Stimulated activated CD8-positive, alpha-beta memory T cell treated with anti-CD3 and anti-CD28 coated beads, Interleukin-12 subunit alpha, Interleukin-12 subunit beta, amount 100 ng/mL, for 4 hours (primary cell): ENCODE measurements at places on chromosomes 12 and 14.

GRCh38 chr12:2198542-2198941 lies 145.8 kb downstream of the CACNA1C start:
- DNase-seq = no peak

- DNase-seq = no peak
These were observed 184.8 kb upstream of the RTL1 start for GRCh38 chr14:101088395-101088667.

DNA sequence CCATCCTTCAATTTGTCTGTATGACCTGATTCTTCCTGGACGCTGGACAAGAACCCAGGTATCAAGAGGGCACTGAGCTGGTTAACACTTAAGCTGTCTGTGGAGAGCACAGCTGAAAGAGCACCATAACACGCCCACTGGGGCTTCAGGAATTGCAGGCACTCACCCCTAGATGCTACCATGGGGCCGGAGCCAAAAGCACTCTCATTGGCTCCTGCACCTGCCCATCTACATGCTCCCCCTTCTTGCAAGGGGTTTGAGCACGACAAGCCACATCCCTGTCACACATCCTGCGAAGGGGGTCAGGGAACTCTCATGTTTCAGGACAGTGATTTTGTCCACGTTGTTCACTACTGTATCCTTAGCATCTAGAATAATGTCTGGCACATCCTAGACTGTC lies 35.1 kb upstream of the TBC1D15 start:
- no peak for DNase-seq

DNA sequence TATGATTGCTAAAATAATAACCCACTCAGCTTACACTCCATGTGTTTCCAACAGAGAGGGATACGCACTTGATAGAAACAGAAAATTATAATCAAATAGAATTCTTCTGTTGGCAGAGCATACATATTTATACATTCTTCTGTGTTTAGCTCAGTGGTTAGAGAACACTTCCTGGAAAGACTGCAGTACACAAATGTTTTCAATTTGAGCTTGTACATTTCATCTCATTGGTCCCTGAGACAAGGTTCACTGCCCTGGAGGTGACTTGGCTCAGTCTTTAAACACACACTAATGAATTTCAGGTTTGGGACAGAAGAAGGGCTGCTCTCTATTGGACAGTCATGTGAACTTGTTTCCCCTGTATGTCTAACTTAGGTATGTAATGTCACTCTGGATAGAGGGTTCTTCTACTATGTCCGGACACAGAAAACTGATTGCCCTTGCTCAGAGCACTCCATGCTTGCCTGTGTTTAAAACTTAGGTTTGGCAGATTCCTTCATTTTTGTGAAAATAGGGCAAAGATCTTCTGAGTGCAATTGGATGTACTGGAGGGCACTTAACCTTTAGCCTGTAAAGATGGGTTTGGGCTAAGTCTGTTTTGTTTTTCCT lies 22.9 kb downstream of the PROX2 start:
- DNase-seq = no peak

GRCh38 chr12:3480764-3481163 lies 10.2 kb upstream of the PRMT8 start:
- DNase-seq = no peak

DNA sequence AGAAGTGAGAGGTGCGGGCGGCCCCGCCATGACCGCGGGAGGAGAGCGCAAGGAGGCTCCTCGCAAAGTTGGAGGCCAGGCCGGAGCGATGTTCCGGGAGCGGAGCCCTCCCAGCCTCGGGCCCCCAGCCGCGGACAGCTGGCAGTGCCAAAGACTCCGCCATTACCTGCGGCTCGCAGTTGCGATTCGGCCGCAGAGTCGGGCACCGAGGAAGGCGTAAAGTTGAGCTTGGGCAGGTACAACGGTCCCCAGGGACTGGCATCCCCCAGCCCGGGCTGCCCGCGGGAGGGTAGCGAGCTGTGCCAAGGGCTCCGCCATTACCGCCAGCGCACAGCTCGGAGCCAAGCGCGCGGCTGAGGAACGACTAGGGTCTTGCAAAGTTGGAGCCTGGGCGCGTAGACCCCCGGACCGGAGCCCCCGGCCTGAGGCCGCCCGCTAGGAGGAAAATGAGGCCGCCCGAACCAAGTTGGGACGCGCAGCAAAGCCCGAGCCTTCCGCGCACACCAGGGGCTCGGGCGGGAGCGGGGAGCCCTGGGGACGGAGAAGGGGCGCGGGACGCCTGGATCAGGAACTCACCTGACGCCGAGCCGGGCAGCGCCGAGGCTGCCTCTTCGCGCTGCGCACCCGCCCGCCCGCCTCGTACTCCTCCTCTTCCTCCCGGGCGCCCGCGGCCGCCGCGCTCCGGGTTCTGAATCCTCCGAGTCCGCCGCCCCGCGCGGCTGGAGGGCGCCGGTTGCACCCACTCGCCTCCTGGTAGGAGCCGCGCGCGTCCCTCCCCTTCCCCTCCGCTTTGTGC lies 677 bp downstream of the NOS1 start:
- no peak for DNase-seq

DNA sequence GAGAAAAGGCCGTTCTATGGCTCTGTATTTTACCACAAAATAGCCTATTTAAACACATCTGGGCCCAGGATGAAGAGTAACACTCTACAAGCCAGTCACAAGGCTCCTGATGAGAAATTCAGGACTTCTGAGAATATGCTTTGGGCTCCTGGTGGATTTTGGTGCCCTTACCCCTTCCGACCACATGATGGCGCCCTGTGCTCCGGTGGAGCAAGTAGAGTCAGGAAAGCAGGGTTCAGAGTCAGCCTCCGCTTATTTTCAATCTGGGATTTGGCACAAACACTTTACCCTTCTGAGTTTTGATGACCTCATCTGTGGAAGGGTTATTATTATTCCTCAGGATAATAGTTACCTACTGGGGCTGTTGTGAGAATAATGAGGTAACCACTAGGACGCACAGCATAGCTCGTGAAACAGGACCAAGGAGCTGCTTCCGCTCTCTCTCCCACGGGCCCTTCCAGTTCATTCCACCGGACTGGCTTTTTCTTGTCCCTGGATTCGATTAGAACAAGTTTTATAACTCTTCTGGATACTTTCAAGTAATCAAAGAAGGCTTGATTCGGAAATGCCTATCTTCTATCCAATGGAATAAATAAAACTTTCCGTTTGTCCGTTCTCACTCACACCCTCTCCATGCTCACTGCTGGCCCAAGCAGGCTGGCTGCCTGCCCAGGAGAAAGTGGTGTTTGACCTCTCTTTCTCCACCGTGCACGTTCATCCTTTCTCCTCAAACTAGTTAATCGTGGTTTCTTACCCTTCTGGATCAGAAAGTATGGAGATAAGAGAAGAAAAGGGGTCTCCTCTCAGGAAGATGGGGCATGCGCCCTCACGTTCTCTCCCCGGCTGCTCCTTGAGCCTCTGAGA lies 104.6 kb downstream of the GALC start:
- no peak for DNase-seq

- DNase-seq = no peak
These were observed 1.9 kb upstream of the DHRS4 start for GRCh38 chr14:23951590-23952201.

DNA sequence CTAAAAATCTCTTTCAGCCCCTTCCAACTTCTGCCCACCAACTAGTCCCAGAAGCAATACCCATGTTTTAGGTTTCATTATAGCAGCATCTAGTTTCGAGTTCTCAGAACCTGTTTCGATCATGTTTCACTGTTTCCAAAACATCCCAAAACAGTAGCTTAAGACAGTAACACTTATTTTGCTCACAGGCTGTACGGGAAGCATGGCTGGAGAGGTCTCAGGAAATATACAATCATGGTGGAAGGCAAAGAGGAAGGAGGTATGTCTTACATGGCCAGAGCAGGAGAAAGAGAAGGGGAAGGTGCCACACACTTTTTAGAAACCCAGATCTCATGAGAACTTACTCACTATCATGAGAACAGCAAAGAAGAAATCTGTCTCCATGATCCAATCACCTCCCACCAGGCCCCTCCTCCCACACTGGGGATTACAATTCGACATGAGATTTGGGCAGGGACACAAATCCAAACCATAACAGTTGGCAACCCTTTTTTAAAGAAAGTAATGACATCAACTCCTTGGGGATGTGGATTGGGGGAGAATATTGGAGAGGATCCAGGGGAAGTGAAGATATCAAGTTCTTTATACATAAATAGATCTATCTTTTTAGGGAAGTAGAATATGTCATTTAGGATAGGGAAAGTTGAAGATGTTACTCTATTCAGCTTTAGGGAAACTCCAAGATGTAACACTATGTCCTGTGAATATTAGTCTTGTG lies 269.9 kb upstream of the PLEKHG7 start:
- no peak for DNase-seq

- no peak for DNase-seq
These were observed 22.8 kb downstream of the PIGH start for GRCh38 chr14:67577181-67577808.

DNA sequence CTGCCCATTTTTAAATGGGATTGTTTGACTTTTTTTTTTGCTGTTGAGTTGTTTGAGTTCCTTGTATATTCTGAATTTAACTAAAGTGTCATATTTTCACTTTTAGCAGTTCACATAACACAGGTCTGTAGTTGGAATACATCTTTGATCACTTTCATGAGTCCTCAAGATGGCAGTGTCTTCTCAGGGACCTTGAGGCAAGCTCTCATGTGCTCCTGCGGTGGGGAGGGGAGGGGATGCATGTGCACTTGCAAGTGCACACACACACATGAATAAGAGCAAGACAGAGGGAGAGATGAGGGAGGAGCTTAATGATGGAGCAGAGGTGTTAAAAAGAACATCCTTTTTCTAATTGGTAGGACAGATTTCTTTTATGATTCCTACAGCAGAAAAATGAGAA lies 291.4 kb upstream of the OR4E1 start:
- no peak for DNase-seq

DNA sequence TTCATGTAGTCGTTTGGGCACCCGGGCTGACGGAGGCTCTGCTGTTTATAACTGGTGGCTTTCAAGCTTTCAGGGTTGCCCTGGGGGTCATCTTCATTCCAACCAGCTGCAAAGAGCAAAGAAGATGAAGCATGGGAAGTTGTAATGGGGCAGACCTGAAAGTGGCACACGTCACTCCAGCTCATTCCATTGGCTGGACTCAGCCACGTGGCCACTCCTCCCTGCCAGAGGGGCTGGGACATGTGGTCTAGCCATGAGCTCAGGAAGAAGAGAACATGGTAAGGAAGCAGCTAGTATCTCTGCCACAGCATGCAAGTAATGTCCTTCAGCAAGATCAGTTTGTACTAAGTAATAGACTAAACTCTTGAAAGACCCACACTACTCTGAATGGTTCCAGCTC lies 51.7 kb upstream of the FERMT2 start:
- no peak for DNase-seq
